Gastrocnemius medialis (tissue), 4 donors: ENCODE measurements at places on chromosomes 7 and 10.

- DNase-seq, result peak; percentile 48
These were observed 100.7 kb upstream of the AFAP1L2 start for GRCh38 chr10:114504769-114505579.

DNA sequence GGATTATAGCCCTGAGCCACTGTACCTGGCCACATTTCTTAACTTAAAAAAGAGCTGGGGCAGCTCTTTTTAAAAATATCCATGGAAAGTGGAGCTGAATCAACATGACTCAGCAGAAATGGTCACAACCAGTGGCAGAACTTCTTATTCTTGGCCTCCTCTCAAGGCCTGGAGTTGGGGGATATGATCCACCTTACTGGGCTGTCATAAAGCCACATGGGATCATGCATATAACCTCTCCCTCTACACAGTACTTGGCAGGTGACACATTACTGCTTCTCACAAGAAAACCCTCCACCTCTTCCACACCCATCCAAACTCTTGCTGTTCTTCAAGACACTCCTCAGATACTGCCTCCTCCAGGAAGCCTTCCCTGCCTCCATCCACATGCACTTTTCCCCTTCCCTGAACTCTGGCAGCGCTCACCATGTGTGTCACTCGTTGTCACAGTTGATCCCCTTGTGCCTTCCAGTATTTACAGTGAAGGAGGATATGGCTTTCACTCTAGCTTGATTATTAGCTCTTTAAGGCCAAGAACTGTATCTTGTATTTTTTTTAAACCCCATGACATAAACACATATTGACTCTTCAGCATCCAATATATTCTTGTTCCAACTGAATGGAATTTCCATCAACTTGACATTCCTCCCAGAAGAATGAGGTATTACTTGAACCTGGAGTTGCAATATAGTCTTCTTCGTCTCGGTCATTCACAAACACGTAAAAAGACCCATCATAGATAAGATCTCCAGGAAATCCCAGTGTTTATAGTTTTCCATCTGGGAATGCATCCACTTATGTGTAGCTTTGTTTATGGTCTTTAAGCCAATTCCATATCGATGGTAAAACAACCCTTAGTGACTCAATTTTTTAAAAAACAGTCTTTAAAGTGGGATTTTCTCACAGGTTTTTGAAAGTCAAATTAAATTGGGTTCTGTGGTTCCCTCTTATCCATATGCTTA is 85.5 kb downstream of the TBXAS1 start:
- DNase-seq, result no peak

- no peak for DNase-seq
These were observed 152.0 kb downstream of the RPS24 start for GRCh38 chr10:78185693-78186055.

GRCh38 chr7:88355011-88355410 is 48.3 kb upstream of the STEAP4 start:
- no peak for DNase-seq

DNA sequence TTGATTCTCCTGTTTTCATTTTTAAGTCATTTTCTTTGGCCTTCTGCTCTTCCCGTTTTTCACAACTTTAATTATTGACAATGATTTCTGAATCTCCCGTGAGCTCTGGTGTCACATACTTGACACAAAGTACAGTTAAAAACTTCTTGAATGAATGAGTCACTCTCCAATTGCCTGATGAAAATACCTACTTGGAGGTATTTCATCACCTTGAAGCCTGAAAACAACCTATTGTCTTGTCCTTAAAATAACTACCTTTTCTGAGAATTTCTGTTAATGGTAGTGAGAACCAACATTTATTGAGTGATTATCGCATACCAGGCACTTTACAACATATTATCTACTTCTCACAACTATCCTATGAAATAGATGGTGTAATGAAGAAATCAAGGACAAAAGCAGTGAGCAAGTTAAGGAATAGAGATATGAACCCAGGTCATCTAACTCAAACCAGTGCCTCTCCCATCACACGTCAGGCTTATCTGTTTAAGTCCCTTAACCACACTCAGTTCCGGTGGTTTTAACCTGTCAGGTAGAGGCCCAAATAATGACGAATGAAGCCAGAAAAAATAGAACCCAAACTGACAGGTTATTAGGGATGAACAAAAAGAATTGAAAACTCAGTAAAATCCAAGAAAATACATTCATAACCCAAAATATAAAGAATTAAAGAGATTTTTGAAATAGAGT is 11.6 kb downstream of the BET1 start:
- DNase-seq, result no peak

DNA sequence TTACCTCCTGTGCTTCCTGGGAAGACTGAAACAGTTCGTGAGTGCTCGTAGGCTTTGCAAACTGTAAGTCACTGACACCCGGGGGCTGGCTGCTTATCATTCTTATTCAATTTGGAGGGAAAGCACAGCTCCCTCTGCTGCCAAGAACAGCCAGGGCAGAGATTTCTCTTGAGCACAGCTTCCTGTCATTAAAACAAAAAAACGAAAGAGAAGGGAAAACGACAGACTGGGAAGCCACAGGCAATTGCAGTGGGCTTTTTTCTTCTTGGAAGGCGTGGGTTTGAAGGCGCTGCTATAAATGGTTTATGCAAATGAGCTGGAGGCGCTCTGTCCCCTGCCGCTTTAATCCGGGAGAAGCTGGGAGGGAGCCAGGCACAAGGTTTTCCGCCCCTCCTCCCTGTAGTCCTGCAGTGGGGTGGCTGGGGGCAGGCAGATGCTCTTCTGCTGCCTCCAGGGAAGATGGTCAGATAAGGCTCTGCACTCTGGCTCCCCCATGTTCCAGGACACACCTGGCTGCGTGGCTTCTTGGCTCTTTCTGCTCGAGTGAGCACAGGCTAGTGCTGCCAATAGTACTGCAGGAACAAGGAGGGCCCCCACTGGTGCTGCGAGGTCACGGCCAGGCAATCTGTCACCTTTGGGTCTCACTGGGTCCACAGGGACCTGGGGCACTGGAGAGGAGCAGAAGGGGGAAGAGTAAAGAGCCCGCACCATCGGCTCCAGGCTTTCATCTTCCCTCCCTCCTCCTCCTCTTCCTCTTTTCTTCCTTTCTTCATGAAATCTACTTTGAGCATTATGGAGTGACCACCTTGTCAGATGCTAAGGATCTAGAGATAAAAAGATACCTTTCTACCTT is 49.5 kb downstream of the NEURL1 start:
- no peak for DNase-seq

- DNase-seq, result peak; percentile 82
These were observed 672 bp downstream of the LCOR start for GRCh38 chr10:96832721-96833219.

GRCh38 chr7:85528581-85528980 is 341.7 kb upstream of the SEMA3D start:
- no peak for DNase-seq
